ENCODE measurements at places on chromosomes 1 and 21.

- no peak for DNase-seq
These were observed 44.9 kb upstream of the USP24 start for GRCh38 chr1:55259911-55260609.

DNA sequence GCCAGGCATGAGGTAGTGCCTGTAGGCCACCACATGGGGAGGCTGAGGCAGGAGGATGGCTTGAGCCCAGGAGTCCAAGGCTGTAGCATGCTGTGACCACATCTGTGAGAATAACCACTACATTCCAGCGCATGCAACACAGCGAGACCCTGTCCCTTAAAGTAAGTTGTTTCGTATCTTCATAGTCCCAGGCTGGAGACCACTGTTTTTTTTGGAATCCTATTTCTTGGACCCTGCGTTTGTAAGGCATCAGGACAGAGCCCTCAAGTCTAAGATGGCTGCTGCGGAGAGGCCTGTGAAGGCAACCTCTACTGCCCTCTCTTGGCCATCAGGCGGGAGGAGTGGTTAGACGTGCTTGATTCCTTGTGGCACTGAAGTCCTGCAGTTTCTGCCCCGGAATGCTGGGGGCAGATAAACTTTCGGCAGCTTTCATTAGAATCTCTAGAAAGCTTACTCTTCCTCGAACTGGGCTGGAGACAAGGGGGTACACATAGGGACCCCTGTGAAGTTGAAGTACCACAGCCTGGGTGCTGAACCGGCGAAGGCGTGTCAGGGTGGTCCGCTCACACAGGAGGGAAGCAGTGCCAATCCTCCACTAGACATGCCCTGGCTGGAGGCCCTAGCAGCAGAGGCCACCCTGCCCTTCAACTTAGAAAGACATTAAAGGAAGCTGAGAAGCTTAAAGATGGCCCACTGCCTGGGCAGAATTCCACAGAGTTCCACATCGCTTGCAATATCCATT is 36.6 kb downstream of the RABIF start:
- peak; percentile 70 for DNase-seq

- no peak for DNase-seq
These were observed 621.9 kb downstream of the LRRIQ3 start for GRCh38 chr1:73576083-73576482.

- no peak for DNase-seq
These were observed 16.5 kb downstream of the DYRK1A start for GRCh38 chr21:37383086-37383485.

DNA sequence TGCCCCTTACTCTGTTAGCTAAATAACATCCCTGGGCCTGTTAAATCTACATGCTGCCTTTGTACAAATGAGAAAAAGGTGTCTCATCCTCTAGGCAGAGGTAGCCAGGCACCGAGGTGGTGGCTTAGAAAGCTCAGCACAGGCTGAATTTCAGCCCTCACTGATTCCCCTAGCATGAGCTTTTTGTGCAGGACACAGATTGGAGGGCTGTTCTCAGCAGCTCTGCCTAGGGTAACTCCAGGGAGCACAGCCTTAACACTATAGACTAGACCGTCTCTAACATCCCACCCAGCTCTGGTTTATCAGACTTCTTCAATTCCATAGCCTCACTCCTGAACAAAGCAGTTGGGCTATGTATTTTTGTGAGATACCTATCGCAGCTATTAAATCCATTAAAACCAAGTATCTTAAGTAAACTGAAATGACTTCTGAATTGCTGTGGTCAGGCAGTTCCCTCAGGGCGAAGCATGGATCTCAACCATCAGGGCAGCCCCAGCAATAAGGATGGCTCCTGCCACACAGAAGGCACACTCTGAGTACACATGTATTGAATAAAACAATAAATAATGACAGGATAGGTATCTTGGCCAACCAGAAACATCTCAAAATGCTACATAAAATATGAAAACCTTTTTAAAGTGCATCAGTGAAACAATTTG is 14.8 kb downstream of the S100A6 start:
- DNase-seq = no peak

DNA sequence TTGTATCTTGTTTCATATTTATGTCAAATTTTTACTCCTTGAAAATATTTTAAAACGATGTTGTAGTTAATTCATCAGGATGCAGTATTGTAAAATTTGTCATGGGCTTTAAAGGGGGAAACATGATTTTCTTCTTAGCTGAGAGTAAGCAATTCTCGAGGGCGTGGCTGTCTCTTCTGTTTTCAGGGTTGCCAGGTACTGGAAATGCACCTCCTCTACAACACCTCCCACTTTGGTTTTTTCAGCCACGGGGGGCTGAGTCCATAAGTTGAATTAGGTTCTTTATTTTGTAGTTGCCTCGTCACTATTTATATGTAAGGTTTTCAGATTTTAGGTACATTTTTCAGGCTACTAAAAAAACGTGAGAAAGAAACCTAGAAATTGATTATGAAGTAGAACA is 64.0 kb downstream of the PRDM2 start:
- no peak for DNase-seq

DNA sequence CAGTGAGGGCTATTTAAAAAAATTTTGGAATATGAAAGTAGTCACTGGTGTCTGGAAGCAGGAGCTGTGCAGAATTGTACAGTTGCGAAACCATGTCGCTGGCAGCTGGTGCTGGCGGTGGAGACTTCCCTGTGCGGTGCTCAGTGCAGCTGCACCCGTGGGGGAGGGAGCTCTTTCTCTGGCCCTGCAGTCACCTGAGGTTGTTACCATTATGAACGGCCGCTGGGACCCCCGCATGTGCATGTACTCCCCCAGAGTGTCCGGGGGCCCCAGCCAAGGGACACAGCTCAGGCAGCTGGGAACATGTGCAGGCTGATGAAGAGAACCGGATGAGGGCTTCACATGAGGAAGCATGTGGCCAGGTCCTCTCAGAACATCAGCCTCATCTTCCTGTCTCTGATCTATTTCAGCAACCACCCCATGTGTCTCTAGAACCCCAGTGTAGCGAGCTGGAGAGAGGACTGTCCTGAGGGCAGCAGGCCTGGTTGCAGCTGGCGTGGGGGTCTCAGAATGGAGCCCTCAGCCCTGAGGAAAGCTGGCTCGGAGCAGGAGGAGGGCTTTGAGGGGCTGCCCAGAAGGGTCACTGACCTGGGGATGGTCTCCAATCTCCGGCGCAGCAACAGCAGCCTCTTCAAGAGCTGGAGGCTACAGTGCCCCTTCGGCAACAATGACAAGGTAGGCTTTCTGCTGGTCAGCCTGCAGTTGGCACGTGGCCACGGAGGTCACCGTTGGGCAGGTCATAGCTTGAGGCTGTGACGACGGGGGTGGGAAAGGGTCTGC is at the start of gene TRPM2:
TSS of gene TRPM2 (plus strand) at position 431 of the 780 bp plus-strand sequence. CDS start at position 511, 80 bp downstream.
- DNase-seq = peak; percentile 74

DNA sequence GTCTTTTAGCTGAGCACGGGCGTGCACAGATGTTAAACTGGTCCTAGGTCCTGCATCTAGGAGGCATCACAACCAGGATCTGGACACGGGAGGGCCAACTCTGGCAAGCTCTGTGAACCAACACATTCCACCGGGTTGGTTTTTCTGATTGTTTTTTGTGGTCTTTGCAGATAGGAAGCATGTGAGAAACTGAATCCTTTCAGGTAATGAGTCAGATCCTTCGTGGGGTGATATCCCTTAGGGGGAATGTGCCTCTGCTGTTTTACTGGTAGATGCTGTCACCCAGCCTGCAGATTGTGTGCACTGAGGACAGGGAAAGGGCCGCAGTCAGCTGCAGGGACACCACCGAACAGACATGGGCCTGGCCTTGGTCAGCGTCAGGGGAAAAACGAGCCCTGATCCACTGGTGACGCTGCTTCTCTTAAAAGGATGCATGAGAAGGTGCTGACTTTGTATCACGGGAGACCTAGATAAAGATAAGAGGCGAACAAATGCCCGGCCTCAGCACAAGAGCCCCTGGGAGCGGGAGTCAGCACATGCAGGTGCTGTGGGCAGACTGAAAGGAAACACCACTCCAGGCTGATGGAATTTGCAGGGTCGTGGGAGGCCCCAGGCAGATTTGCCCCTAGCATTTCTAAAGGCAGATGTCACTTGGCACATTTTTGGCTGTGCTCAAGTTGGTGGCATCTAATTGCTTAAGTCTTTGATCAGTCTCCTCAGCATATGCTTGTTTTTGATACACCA is 51.1 kb downstream of the DOP1B start:
- no peak for DNase-seq

DNA sequence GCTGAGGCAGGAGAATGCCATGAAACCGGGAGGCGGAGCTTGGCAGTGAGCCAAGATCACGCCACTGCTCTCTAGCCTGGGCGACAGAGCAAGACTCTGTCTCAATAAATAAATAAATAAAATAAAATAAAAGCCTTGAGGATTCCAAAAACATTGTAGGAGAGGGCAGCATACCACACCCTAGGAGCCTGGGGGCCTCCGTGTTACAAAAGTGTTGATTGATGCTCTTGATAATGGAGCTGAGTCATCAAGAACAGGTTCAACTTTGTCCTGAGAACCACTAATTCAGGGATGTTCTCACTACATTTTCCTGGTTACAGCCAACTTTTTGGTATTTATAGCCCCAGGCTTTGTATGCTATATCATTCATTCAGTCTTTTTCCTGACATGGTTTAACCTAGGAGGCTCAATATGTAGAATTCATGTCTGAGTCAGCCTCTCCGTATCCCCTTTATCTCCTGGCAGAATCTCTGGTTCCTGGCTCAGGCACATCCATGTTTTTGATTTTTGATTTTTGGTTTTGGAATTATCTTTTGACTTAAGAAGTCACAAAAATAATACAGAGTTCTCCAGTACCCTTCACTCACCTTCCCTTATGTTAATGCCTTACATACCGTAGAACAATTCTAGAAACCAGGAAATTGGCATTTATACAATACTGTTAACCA is 69.4 kb downstream of the LRRC8D start:
- DNase-seq = no peak

- DNase-seq = no peak
These were observed 396.5 kb downstream of the SMYD3 start for GRCh38 chr1:246110343-246111219.

- DNase-seq = no peak
These were observed 58.4 kb upstream of the KAZN start for GRCh38 chr1:14539953-14540563.

- peak; percentile 65 for DNase-seq
These were observed 87.4 kb downstream of the FASLG start for GRCh38 chr1:172746091-172746949.

DNA sequence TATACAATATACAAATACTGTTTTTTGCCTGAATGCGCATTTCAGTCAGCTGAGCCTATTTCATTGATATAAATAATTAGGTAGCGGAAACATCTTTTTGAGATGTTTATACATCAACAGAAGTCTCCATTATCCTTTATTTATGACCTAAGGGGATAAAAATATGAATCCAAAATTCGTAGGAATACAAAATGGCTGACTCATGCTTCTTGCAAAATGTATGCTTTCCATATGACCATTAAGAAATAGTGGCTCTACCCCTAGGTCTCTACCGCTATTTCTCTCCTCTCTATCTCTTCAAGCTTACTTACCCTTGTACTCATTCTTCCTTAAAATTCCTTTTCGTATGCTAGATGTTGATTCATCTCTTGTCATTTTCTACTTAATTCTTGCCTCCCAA is 338.4 kb upstream of the TMPRSS15 start:
- no peak for DNase-seq

DNA sequence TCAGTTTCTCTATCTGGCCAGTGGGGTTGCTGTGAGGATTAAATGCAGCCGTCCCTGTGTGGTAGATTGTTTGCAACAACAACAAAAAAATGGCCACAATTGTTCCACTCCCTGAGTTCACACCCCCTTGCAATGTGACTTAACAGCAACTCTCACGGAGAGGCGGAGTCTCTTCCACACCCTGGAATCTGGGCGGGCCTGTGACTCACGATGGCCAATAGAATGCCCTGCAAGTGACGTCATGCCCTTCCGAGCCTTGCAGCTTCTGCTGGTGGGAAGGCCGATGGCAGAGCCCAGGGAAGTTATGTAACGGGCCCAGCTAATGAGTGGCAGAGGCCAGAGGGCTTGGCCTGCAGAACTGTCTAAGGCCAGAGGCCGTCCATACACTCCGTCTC is 87.9 kb downstream of the RIPK4 start:
- DNase-seq = no peak

GRCh38 chr1:181397845-181398244 is 85.5 kb upstream of the CACNA1E start:
- peak; percentile 65 for DNase-seq

DNA sequence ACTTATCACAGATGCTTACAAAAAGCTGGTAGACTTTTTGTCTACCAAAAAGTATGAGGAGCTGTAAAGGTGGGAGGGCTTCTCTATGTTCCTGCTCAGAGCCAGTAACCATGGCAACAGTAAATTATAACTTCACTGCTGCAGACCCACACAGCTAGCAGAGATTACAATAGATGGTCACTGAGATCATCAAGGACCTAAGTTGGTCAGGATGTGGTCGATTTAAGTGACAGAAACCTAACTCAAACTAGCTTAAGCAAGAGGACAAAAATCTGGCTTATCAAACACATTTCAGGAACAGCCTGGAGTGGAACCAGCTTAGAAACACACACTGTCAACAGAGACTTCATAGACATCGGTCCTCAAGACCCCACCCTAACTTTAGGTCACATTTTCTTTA is 113.4 kb upstream of the ATP1A1 start:
- peak; percentile 41 for DNase-seq

DNA sequence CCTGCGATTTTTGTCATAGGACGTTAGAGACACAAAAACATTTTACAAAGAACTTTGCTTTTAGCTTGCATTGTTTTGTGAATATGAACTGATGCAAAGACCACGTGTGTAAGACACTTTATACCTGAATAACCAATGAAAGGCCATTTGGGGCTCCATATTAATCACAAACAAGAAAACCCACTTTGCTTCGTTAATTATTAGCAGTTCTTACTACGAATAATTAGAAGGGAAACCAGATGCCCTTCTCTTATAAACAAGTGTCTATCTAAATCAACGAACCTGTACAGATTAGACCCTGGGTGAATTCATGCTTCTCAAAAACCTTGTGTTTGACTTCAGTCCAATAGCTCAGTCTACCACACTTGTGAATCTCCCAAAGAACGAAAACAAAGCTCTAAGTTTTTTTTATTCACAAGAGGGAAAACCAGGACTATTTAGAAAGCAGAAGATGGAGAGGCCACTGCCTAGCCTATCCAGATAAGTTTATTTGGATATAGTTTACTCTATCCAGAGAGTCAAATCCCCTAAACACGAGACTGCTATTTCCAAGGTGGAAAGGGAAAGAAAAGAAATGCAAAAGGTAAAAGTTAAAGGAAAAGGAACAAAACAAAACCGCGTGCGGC is 897 bp downstream of the CYYR1 start:
- no peak for DNase-seq

- no peak for DNase-seq
These were observed 247.3 kb downstream of the FOXD2 start for GRCh38 chr1:47684964-47685762.

DNA sequence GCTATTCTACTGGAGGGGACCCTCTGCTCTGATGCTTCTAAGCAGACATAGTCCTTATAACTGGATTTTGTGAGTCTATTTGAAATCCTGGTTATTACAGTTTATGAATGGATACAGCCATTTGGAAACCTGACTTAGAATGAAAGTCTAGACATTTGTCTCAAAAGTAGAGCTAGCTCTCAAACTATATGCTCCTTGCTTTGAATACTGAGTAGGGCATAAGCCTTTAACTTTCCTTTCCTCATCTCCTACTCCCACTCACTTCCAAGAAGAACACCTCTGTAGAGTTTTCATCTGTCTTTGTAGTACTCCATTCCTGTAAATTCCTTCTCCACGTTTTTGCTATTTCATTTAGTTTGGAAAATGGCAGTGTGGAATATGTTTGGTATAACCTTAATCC is 9.0 kb upstream of the ARID1A start:
- no peak for DNase-seq

GRCh38 chr1:244761279-244761678 is 74.2 kb upstream of the COX20 start:
- no peak for DNase-seq
